Brain (organoid and tissue), 16 donors: ENCODE measurements at places on chromosomes 11 and 22.
A peak's percentile ranks its signal among the peaks of the same experiment; 100 is the strongest.

- DNase-seq: no peak
These were observed 798 bp downstream of the BCR start for GRCh38 chr22:23180893-23181720.

- DNase-seq: no peak
These were observed 10.4 kb upstream of the PPARA start for GRCh38 chr22:46139895-46140350.

- peak; percentile 82 for DNase-seq
These were observed 18.1 kb upstream of the SCGB1A1 start for GRCh38 chr11:62400760-62401159.

DNA sequence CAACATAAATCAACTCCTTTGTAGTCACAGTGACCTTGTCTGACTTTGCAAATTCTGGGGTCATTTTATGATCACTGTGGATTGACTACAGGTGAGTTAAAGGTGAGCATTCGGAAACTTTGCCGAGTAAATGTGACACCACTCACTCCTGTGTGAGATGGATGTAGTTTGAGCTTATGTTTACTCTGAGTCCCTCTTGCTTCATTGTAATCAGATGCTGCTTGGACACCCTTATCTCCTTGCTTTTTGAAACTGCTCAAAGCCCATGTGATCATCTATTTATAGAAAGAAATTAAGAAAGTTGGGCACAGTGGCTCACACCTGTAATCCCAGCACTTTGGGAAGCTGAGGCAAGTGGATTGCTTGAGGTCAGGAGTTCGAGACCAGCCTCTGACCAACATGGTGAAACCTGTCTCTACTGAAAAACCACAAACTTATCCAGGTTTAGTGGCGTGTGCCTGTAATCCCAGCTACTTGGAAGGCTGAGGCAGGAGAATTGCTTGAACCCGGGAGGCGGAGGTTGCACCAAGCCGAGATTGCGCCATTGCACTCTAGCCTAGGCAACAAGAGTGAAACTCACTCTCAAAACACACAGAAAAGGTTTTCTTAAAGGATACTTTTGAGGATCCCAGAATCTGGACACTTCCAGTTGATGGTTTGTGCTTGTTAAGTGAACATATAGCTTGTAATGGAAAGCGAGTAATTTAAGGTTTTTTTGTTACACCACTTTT is 7.2 kb downstream of the FAM118A start:
- DNase-seq: no peak

DNA sequence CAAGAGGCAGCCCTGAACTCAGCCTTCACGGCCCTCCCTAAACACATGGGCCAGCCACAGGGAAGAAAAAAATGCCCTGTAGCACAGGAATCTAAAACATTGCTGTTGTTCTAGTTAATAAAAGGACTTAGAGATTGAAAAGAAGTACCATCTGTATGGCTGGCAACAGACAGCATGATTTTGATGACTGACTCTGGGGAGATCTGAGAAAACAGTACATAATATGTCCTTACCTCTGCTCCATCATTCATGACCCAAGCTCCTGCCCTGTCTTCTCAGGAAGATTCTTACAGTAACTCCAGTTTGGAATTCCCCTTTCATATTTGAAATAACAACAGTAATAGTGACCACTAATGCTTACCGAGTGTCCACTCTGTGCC is 244.2 kb downstream of the ETS1 start:
- DNase-seq: no peak

DNA sequence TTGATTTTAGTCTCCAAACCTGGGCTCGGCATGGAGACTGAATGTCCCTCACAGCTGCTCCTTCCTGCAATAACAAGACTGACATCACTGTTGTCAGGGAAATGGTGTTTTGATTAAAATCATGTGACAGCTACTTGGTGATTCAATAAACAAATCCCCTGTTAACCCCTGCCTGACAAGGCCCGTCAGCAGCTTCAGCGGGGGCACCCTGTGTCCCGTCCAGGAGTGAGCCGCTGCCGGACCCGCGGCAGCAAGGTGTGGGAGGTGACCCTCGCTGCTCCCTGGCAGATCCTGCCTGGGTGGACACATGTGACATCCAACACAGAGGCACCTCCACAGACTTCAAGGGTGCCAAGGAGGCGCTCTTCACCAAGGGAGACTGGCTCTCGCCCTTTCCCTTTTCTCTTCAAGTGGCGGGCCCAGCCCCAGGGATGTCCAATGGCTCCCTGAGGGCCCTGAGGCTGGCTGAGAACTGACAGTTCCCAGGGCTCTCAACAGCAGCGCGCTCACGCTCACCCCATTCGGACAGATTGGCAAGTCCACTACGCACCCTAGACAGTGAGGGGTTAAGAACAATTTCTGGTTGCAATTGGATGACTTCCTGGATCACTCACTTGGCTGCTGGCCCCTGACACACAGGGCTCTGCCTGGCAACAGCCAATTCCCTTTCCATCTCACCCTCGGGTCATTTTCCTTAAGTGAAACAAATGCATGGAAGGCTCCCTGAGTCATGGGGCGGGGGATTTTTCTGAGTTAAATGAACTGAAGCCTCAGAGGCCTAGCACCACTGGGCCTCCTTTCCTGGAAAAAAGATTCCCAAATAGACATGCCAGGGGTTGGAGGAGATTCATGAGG is 30.7 kb downstream of the PPP2R1B start:
- peak; percentile 90 for DNase-seq

DNA sequence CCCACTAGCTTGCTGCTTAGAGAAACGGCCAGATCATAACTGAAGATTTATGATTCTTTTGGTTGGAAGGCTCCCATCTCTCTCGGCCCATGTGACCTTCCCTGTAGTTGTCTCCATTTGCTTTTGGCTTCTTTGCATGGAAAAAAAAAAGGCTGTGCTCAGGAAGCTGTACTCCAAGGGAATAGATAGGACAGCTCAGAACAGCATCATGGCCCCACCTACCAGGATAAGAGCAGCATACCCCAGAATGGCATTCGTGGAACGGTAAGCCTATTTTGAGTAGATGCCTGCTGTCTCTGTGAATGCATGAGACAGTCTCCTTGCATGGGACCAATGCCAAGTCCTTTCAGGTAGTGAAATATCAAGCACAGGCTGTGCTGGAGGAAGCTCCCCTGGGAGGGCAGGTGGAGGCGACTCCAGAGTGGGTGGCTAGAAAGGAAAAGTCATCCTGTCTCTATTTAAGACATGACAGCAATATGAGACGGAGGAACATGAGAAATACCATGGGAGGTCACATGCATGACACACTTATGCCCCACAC is 94.1 kb upstream of the AMOTL1 start:
- no peak for DNase-seq

GRCh38 chr11:73660497-73661034 is 14.2 kb downstream of the PLEKHB1 start:
- DNase-seq: no peak

- DNase-seq: no peak
These were observed 15.1 kb downstream of the APOL6 start for GRCh38 chr22:35663371-35663770.

GRCh38 chr22:41913040-41913719 is 1.7 kb downstream of the SHISA8 start:
- no peak for DNase-seq

GRCh38 chr11:86508604-86509587 is 134.2 kb downstream of the CCDC81 start:
- no peak for DNase-seq

- peak; percentile 92 for DNase-seq
These were observed 74.9 kb upstream of the HORMAD2 start for GRCh38 chr22:30005213-30005857.

GRCh38 chr11:34840736-34841386 is 75.3 kb downstream of the APIP start:
- no peak for DNase-seq

- DNase-seq: no peak
These were observed 76.8 kb upstream of the CREB3L1 start for GRCh38 chr11:46200537-46201281.

- DNase-seq: no peak
These were observed 2.0 kb upstream of the OR9I1 start for GRCh38 chr11:58127350-58127749.

GRCh38 chr11:84212468-84213390 is 926.6 kb upstream of the CCDC90B start:
- no peak for DNase-seq

DNA sequence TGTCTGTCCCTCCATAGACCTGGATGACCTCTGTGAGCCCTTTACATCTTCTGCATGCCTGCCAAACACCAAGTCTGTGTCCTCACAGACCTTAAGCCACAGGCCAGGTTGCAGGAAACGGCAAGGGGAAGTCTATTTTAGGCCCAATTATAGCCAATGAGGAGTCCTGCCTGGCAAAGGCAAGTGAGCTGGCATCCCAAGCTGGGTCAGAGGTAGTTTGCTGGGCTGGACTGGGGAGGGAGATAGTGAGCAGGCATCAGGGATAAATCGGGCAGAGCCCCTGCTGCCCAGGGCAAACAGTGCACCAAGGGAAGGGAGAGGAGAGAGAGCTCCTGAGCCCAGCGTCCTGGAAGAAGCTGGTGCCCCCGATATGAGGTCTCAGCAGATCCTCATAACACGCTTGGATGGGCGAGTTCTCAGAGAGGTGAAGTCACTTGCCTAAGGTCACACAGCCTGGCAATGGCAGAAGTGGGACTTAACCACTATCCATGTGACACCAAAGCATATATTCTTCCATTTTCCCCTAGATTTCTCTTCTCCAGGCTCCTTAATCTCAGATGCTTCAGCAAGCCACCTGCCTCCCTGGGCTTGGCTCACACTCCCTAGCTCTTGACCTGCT is 3.7 kb upstream of the RELT start:
- no peak for DNase-seq

- no peak for DNase-seq
These were observed 24.3 kb upstream of the CCDC34 start for GRCh38 chr11:27387362-27387761.

GRCh38 chr11:16968196-16968595 is 46.0 kb downstream of the PLEKHA7 start:
- DNase-seq: no peak

DNA sequence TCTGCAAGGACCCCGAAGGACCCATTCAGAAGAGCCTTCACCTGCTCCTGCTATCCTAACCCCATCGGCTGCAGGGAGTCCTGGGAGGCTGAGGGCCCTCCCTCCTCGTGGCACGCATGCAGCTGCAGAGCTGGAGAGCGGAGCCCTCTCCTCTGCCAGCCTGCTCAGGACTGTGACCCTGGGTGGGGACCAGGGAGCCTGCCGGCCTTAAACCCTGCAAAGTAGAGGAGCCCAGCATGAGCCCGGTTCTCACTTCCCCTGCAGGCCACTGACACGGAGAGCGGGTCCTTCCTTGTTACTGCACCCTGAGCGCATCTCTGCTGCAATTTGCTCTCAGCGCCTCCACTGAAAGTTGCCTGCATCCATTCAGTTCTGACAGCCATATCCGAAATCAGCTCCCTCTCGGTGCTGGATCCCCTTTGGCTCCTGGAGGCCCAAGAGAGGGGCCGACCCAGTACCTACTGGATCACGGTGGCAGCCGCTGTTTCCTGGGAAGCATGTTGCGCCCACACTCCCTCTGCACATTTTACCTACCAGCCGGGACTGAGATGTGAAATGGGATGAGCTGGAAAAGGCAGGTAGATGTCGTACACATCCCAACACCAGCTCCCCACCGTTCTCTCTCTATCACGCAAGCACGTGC is 312.1 kb downstream of the NTM start:
- DNase-seq: no peak
